Anterior cingulate cortex (tissue), 58 donors: ENCODE measurements at places on chromosomes 2 and 18.

DNA sequence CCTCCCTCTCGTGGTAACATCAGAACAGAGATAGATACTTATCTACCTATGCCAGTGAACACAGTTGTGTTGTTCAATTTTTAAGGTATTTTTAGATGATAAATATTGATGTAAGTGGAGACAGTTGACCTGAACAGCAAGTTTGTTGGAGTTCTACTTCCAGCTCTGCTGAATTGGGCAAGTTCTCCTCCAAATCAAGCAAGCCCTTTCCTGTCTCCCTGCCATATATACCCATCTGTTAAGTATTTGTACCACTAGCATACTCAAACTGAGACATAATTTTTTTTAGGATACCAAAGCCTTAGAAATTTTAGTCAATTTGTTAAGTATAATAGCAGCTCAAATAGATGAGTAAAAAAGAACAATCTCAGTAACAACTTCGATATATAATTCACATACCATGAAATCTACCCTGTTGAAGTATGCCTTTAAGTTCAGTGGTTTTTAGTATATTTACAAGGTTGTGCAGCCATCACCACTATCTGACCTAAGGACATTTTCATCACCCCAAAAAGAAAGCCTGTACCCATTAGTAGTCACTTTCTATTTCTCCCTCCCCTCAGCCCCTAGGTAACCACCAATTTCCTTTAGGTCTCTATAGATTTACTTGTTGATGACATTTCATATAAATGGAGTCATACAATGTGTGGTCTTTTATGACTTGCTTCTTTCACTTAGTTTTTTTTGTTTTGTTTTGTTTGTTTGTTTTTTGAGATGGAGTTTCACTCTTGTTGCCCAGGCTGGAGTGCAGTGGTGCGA is 61.8 kb downstream of the COX7A2L start:
- no peak for DNase-seq

GRCh38 chr2:46170611-46171350 is 126.4 kb upstream of the EPAS1 start:
- no peak for DNase-seq

- no peak for DNase-seq
Observed at GRCh38 chr18:63312019-63312409, 7.6 kb downstream of the BCL2 start.

DNA sequence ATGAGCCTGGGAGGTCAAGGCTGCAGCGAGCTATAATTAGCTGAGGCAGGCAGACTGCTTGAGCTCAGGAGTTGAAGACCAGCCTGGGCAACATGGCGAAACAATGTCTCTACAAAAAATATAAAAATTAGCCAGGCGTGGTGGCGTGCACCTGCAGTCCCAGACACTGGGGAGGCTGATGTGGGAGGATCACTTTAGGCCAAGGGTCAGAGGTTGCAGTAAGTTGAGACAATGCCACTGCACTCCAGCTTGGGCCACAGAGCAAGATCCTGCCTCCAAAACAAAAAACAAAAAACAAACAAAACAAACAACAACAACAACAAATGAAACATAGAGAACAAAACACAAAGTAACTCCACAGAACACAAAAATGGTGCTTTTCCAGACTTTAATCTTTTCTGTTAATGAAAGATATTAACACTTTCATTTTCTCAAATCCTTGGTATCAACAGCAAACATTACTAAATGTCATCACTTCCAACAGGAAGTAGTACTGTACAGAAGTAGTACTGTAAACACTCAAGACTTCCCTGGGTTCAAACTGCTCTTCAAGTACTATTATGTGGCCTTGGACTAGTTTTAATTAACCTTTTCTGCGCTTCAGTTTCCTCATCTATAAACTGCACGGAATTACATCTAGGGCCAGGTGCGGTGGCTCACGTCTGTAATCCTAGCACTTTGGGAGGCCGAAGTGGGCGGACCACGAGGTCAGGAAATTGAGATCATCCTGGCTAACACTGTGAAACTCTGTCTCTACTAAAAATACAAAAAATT is 27.9 kb downstream of the PUM2 start:
- DNase-seq = no peak

- no peak for DNase-seq
Observed at GRCh38 chr2:160167089-160167740, 32.9 kb downstream of the ITGB6 start.

- no peak for DNase-seq
Observed at GRCh38 chr2:63049211-63049969, 1.2 kb upstream of the OTX1 start.

- no peak for DNase-seq
Observed at GRCh38 chr2:7825591-7826312, 856.1 kb upstream of the ID2 start.

- no peak for DNase-seq
Observed at GRCh38 chr2:173681881-173682650, 283.1 kb downstream of the SP3 start.

- DNase-seq = no peak
Observed at GRCh38 chr2:101041413-101041812, 39.3 kb downstream of the RPL31 start.

- no peak for DNase-seq
Observed at GRCh38 chr18:32888306-32888705, 115.5 kb upstream of the KLHL14 start.

GRCh38 chr18:8868779-8869415 is 163.5 kb downstream of the MTCL1 start:
- DNase-seq = no peak

- no peak for DNase-seq
Observed at GRCh38 chr18:61957801-61958516, 65.2 kb upstream of the RNF152 start.

- DNase-seq = no peak
Observed at GRCh38 chr2:105116348-105116747, 78.5 kb downstream of the MRPS9 start.

DNA sequence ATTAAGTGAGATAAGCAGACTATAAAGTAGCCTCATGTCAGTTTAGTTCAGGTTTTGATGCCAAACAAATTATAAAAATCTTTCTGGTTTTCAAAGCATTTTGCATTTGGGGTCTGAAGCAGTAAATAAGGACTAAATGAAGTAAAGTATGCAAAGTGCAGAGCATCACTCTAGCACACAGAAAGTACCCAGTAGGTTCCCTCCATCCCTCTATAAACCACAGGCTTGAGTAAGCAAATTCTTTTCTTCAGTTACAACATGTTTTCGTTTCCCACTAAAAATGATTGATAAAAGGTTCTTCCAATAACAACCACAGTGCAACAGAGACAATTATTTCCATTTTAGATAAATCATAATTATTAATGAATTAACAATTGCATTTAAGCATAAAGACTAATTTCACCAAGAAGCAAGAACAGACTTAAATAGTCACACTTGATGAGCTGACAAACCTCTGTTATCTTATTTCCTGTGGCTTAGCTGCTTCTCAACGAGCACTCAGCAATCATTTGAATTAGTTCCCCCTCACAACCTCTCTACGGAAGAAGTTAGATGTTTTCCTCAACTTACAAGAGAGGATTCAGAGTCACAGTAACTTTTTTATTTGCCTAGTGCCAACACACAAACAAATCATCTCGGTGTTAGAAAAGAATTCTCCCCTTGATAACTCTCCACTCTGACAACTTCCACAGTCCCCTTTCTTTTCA is 249.8 kb downstream of the NBAS start:
- DNase-seq = no peak

DNA sequence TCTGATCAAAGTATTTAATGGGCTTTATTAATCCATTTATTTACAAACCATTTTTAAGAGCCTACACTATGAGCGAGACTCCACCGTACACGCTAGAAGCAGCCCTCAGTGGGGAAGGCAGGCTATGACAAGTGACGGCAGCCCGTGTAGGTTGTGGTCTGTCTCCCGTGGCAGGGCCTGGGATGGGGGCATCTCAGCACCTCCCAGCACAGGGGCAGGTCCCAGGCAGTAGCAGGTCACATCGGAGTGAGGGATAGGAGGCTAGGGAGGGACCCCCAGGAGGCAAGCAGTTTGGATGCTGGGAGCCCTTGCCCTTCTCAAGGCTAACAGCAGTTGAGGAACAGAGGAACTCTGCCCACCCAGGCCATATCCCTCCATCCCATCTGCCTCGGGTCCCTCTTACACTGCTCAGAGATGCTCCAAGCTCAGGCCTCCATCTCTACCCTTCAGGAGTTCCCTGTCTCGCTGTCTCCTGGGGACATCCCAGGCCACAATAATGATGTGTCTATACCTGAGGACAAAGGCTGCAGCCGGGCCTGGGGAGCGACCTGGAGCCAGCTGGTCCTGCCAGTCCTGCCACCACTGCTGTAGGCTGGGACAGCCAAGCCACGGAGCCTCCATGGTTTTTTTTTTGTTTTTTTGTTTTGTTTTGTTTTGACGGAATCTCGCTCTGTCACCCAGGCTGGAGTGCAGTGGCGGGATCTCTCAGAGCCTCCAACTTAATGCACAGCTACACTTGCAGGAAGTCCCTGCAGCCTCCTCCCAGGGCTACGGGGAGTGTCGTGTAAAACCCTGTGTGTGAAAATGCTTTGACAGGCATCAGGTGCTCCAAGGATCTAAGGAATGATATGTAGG is 92.0 kb downstream of the NDUFA10 start:
- no peak for DNase-seq

DNA sequence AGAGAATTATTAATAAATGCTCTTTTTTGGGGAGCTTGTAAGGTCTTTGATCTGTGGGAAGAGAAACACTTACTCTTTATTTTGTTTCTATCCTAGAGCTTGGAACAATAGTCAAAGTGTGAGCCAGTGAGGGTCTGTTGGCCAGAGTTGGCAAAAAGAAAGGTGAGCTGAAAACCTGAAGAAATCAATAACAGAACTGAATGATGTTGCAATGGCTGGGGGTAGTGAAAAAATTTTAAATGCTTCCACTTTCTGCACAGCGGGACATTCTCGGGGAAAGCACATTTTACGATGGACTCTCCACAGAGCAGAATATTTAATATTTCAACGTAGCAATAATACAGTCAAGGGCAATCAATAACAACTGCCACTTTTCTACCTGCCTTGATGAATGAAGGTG is 78.9 kb downstream of the SKA1 start:
- no peak for DNase-seq

- no peak for DNase-seq
Observed at GRCh38 chr2:60832621-60833020, 48.8 kb upstream of the REL start.

GRCh38 chr2:162518894-162519293 is 175.0 kb downstream of the GCA start:
- no peak for DNase-seq

- DNase-seq = no peak
Observed at GRCh38 chr2:157830696-157831570, 45.2 kb downstream of the ACVR1 start.

DNA sequence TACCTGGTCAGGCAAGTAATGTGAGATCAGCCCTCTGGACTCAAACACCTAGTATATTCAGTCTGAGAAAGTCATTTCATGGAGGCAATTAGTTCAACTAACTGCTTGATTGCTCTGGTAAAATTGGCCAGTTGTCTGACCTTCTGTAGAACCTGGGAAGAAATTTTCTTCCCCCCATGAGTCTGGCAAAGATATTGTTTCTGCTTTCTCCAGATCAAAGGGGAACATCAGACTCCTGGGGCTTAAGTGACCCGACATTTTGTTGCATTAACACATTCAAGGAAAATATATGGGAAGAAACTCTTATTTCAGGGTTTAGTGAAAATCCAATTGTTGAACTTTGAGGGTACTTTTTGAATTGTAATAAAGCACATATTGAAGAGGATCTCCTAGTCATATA is 375.1 kb downstream of the SUCLG1 start:
- DNase-seq = no peak

GRCh38 chr2:39981883-39982311 is 202.8 kb upstream of the THUMPD2 start:
- no peak for DNase-seq

- peak; percentile 31 for DNase-seq
Observed at GRCh38 chr2:86566158-86566820, 3.0 kb upstream of the CHMP3 start.

DNA sequence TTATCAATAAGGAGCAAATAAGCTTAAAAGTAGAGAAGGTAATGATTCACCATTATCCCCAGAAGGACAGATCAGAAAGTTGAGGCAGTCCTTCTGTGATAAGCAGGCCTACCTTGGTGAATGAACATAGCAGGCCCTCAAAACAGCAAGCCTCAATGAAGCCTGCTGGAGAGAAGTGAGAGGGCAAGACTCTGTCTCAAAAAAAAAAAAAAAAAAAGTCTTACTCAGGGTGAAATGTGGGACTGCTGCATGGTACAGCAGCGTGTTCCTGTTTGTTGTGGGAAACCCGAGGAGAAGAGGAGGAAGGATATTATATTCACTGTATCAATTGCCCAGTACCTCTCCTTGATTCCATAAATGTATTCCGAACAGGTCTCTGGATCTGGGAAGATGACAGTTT is 8.7 kb upstream of the HAT1 start:
- no peak for DNase-seq

GRCh38 chr2:112161431-112162145 is 23.4 kb downstream of the FBLN7 start:
- no peak for DNase-seq

DNA sequence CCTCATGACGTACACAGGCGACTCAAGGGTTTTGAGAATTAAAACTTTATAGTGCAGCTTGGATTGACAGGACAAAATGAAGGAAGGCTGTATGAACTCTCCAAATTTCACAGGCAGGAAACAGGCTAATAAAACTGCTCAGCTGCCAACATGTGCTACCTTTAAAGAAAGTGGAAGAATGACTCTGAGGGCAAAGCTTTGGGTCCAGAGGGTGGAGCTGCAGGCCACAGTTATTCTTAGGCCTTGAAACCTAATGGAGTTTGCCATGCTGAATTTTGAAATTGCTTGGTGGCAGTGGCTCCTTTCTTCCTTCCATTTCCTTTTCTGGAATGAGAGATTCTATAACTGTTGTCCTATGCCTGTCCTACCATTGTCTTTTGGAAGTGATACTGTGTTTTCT is 34.8 kb downstream of the HAT1 start:
- no peak for DNase-seq

- no peak for DNase-seq
Observed at GRCh38 chr2:36356298-36356989, 866 bp downstream of the CRIM1 start.

DNA sequence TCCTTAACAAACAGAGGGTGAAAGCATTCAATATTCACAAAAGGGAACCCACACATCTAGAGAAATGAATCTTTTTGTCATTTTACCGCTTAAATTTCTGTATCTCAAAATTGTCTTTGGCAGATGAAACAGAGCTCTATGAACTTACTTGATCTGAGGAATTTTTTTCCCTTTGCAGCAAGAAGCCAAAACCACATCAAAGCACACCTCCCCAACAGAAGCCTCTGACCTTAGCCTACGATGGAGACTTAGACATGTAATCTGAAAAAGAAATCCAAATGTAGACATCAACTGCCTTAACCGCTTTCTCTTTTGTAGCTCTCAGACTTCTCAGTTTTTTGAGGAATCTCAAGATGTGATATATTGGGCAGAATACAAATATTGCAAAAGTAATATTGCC is 287.9 kb upstream of the HNMT start:
- DNase-seq = no peak

- no peak for DNase-seq
Observed at GRCh38 chr2:86283411-86284030, 53.9 kb downstream of the REEP1 start.

DNA sequence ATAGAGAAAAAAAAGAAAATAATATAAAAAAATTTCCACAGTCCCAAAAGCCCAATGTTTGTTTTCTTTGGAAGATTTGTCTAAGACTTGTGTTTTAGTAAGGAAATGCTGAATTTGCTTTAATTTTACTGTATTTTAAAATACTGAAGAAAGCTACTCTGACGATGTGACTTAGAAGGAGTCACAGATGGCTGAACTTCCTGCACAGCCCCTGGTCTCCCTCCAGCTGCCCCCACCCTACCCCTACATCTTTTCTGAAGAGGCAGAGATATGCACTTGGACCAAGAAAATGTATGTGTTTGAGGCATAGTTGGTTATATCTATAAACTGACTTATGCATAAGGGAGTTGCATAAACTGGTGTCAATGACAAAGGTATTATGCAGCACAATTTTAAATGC is 172.3 kb downstream of the CDH2 start:
- no peak for DNase-seq
